NCI-H1436 treated with DMSO at 0.1 percent for 48 hours (cell line): ENCODE measurements at places on chromosomes 11 and 22.

DNA sequence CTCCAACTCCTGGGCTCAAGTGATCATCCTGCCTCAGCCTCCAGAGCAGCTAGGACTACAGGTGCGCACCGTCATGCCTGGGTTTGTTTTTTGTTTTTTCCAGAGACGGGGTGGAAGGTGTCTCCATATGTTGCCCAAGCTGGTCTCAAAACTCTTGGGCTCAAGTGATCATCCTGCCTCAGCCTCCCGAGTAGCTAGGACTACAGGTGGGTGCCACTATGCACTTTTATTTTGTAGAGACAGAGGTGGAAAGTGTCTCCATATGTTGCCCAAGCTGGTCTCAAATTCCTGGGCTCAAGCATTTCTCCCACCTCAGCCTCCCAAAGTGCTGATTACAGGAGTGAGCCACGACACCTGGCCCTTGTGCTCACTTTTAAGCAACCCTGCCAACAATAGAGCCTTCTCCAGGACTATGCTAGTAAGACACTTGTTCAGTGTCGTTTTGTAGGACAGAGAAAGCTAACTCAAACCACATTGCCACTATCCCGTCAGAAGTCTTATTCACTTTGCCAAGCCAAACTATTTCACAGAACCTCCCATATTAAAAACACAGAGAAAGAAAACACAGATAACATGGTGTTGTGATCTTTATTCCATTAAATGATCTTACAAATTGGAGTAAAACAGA is 9.4 kb upstream of the PLAAT3 start:
- DNase-seq: no peak

GRCh38 chr22:49725516-49725915 is 102.2 kb downstream of the BRD1 start:
- no peak for DNase-seq

- no peak for DNase-seq
These were observed 282.7 kb upstream of the CCDC179 start for GRCh38 chr11:23143022-23143421.

DNA sequence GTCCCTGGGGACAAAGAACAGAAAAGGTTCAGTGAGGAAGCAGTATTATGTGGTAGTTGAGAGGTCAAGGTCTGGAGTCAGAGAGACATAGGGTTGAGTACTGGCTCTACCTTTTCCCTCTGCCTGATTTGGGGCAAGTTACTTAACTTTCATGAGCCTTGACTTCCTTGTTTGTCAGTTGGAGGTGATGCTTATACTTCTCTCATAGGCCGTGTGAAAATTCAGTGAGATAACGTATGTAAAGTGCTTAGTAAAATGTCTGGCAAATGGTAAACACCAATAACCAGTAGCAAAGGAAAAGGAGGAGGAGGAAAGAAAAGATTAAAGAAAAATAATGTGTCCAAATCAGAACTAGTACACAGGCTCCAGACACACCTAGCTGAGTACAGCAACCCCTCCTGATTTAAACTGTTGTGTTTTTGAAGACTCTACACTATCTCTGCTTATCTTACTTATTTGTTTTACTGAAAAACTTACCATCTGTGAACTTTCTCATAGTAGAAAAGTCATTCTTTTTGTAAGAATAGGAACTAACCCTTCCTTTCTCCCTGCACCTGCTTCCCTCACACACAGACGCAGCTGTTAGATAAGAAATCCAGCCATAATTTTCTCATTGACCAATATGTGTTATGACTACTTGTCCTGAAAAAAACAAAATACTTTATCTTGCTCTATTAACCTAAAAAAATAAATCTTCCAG is 126.9 kb downstream of the CD44 start:
- DNase-seq: no peak

DNA sequence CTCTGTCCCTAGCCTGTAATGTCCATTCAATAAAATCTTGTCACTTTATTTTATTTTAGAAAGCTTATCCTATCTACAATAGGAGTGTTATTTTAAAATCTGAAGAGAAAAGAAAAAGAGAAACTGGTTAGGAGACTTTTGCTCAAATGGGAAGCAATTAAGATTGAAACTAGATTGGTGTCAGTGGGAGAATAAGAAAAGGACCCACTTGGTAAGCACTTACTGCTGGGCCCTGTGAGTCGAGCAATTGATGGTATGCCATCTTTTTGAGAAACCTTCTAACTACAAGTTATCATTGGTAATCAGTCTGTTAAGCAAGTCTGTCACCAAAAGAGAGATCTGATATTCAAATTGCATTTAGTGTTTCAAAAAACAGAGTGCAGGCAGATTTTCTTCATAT is 258.4 kb downstream of the GRM5 start:
- no peak for DNase-seq
